ENCODE measurements at places on chromosomes 1 and 21.
A peak's percentile ranks its signal among the peaks of the same experiment; 100 is the strongest.

- DNase-seq, result no peak
Measured at GRCh38 chr1:184541537-184542152, 154.8 kb downstream of the C1orf21 start.

DNA sequence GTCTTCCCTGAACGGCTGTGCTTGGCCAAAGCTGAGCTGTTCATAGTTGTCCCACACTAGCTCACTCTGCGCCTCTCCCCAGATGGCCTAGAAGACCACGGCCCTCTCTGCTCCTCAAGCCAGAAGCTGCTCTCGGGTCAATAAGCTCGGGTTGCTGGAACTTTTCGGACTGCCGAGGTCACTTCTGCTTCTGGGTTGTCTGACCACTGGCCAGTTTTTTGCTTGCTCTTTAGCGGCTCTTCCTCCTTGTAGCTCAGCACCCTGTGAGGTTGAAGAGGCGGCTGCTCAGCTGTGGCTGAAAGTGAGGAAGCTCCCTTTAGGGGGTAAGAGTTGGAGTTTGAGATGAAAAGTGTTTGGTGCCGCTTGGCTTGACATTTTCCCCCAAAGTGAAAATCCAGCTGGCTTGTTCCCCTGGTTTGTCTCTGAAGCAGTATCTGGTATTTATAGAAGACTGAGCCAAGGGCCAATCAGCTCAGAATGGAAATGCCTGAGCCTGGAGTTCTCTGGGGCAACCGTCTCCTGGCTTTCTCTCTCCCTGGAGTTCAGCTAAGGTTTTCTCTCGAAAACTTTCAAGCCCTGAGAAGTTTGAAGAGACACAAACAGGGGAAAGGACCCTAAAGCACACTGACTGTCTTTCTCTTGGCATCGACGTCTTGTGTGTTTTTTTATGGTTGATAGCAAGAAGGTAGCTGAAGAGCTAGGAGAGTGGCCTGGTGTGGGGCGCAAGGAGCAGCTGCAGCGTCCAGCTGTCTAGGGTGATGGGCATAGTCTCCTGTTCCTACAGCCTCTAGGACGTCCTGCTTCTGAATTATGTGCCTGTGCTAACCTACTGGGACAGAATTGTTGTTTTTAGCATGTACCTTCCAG, 72.0 kb downstream of the SYT6 start:
- DNase-seq, result no peak

DNA sequence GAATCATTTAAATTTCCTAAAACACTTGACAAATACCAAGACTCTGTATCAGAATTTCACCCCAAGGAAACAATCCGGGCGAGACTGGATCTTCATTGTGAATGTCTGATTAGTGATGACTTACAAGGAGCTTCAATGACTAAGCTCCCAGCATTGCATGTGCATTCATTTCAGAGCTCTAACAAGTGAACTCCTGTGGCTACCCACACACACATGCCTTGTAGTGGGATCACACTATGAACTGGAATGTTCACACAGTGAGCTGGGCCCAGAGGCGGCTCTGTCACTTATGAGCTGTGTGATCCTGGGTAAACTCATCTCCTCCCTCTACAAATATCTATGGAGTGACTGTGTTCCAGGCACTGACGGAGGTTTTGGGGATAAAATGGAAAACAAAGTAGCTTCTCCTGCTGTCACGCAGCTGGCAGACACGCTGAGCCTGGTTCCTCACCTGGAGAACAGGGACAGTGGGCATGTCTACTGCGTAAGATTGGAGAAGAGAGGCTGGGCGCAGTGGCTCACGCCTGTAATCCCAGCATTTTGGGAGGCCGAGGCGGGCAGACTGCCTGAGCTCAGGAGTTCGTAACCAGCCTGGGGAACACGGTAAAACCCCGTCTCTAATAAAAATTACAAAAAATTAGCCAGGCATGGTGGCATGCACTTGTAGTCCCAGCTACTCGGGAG, 56.9 kb downstream of the CLSTN1 start:
- no peak for DNase-seq

- DNase-seq, result no peak
Measured at GRCh38 chr1:99561952-99562351, 84.0 kb upstream of the PALMD start.

GRCh38 chr1:68322837-68323687, 90.7 kb upstream of the WLS start:
- no peak for DNase-seq

GRCh38 chr1:235460770-235461169, 43.5 kb downstream of the B3GALNT2 start:
- DNase-seq, result no peak

DNA sequence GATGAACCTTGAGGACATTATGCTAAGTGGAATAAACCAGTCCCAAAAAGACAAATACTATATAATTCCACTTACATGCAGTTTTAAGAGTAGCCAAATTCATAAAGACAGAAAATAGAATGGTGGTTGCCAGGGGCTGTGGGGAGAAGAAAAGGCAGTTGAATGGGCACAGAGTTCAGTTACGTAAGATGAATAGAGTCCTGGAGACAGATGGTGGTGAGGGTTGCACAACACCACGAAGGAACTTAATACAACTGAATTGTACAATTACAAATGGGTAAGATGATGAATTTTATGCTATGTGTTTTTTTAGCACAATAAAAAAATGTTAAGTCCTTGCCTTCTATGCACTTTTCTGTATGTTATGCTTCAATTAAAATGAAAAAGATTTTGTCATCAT, 66.6 kb downstream of the CD34 start:
- DNase-seq, result peak; percentile 72

- DNase-seq, result peak; percentile 49
Measured at GRCh38 chr1:46533179-46533864, 18.1 kb downstream of the KNCN start.

- peak; percentile 83 for DNase-seq
Measured at GRCh38 chr1:88180449-88181108, 503.5 kb upstream of the PKN2 start.

DNA sequence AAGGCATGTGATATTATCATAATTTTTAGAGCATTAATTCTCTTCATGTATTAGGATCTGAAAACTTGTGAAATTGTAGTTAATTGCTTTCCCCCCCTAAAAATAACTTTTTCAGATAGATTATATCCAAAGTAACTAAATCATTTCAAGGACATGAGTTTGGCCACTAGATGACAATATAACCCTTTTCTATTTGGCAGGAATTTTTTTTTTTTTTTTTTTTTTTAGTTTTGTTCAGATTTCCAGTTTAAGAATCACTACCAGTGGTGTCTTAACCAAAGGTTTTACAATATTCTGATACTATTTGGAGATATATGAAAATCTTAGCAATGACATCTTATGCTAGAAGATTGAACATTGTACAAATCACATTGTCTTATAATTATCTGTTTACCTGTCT, 370.8 kb downstream of the AMY1C start:
- no peak for DNase-seq

- no peak for DNase-seq
Measured at GRCh38 chr1:1336931-1337792, 6.1 kb downstream of the TAS1R3 start.

- no peak for DNase-seq
Measured at GRCh38 chr21:32248571-32249461, 30.0 kb downstream of the MIS18A start.

DNA sequence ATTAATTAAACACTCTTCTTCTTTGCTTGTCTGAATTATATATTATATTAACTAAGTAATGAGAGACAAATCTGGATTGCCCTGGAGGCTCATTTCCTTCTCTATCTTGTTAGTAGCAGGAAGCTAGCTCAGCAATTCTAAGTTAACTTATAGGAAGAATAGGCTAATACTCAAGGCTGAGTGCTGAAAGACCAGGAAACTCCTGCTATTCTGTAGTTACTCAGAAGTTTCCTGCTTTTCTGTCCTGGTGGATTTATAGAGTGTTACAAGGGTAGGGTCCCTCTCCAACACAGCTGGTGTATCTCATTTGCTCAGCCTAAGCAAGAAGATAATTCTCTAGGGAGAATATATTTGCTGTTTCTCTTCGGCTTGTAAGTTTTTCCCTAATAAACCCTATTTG, 29.2 kb downstream of the HSPA13 start:
- DNase-seq, result no peak

- no peak for DNase-seq
Measured at GRCh38 chr1:184056921-184057555, 5.5 kb downstream of the TSEN15 start.

DNA sequence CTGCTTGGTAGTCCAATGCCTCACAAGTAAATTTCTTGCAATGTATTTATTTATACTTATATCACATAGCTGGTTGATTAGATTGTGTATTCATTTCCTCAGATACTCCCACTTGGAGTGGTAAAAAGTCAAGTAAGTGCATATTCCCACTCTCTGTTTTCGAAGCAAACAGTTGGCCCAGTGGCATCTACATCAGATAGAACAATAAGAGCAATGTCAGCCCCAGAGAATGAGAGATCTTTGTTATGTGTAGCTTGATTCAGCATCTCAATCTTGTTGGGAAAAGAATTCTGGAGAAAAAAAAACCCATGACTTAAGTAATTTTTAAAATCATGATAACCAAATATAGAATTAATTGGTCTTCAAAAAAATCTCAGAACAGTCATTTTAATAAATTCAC, 25.5 kb downstream of the RGL1 start:
- no peak for DNase-seq

GRCh38 chr1:192762265-192762664, 46.6 kb upstream of the RGS2 start:
- DNase-seq, result no peak

DNA sequence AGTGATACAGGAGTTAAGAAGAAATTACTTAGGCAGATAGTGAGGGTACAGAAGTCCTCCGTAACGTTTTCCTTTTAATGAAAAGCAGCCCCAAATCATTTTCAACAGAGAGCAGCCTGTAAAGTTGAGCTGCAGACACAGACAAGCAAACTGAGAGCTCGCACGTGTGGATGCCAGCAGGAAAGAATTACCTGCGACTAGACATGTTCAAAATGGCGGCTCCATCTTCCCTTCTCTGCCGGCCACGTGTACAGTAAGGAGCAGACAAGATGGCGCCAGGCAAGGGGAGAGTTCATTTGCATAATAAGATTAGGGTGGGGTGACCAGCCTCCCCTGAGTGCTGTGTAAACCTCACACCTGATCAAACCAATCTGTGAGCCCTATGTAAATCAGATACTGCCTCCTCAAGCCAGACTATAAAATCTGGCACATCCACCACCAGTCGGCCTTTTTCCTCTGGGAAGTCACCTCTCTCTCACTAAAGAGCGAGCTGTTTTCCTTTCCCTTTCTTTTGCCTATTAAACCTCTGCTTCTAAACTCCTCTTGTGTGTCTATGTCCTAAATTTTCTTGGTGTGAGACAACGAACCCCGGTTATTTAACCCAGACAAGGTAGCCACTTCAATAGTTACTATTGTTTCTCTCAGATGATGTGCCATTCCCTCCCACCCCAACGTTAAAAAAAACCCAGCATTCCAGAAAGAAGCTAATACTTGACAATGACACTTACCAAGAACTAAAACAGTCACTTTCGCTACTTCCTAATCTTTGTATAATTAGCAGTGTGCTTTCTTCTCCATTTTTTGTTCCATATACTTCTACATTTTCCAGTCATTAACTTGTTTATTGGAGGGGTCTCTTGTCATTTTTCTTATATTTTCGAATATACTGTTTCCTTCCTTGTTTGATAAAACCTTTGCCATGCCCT, 27.4 kb downstream of the DUSP10 start:
- DNase-seq, result no peak

- DNase-seq, result no peak
Measured at GRCh38 chr1:47452426-47452825, 14.6 kb downstream of the FOXD2 start.

DNA sequence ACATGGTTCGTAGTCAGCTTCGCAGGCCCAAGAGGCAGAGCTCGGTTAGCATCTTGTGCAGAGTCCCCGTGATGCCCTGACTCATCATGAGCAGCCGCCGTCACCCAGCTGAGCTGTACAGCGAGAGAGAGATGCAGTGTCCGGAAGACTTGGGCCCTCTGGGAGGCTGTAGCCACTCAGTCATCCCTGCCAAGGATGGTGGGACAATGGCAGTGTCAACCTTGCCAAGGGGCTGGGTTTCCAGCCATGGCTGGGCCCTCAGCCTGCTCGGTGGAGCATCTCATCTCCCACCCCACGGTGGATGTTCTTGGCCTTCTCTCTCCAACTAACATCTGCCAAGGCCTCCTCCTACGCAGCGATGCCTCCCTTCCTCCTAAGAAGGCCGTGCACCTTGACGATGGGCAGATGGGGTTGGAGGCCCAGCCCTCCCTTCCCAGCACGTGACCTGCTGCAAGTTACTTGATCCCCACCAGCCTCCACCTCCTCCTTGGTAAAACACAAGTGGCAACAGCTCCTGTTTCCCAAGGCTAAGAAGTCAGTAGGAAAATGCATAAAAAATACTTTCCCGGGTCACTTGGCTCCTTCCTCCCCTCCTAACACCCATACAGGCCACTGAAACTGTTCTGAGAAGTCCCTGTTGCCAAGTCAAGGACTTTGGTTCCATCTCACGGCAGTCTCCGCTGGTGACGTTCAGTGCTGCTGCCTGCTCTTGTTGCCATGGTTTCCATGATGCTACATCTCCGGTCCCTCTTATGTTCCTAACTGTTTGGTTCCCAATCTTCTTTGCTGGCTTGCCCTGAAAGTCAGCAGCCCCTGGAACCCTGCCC, 384.7 kb upstream of the VAMP3 start:
- DNase-seq, result no peak

DNA sequence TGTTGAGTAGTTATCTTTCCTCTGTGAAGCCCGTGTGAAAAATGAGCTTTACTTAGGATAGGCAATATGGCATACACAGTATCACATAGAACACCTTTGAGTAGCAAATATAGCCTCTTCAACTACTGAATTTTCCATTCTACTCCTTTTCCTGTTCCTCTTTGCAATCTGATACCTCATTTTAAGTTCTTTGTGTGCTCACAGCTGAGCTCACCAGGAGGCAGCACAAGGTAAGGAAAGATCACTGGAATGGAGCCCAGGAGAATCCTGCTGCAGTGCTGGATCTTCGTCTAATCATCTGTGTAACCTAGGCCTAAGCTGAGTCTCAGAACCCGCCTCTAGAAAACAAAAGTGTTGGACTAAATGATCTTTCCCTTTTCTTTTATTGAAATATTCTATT, 171.0 kb downstream of the LRRC40 start:
- no peak for DNase-seq

- no peak for DNase-seq
Measured at GRCh38 chr21:40732253-40733023, 114.5 kb downstream of the DSCAM start.

DNA sequence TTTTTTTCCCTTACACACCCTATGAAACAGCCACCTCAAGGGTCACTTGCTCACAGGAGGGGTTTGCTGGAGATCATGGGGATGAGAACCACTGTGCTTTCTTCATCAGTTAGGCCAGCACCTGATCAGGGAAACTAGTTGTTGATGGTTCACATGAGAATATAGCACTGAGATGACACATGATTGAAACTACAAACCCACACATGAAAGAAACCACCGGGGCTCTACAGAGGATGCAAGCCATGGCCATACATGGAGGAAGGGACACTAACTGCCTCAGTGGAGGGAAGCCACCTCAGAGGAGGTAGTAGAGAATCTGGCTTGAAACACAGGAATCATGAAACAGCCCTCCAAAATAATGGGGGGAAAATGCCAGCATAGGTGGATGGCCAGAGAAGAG, 63.2 kb downstream of the PRKAB2 start:
- no peak for DNase-seq
